ENCODE measurements at places on chromosomes 5 and 9. TPM values are rescaled to one million over a fixed set of nuclear protein-coding genes. Genes with fewer than 3 reads are reported as not detected.

DNA sequence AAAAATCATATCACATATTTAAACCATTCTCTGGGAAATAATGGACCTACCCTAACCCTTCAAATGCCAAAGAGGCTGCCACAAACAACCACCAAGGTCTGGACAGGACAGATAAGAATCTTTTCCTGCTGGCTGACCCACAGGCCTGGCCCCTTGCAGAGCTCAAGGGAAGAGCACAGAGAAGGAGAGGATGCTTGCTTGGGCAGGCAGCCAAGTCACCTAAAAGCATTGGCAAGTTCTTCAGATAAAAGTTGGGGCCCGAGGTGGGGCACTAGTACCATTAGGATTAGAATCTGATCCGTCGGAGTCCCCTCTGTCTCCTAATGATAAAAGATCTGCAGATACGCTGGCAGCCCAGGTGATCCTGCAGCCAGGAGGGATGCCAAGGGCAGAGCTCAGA is 176.6 kb downstream of the GABBR2 start:
- DNase-seq, result no peak

DNA sequence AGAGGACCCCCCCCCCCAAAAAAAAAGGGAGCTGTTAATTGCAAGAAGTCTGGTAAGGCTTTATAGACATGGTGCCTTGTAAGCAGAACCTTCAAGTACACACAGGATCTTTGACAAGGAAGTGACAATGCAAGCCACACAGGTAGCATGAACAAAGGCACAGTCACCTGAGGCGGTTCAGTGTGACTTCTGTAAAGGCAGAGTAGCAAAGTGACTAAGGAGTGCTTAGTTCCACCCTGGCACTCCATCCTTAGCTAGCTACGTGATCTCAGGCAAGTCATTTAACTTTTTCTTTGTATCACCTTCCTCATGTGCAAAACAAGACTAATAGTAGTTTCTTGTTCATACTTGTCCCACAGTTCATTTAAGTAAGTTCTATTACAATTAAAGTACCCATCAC is 282.0 kb downstream of the PRELID2 start:
- no peak for DNase-seq

Gene RAI14
- polyA plus RNA-seq, result 87.4 TPM

Gene OR2K2
- polyA plus RNA-seq, result not detected

DNA sequence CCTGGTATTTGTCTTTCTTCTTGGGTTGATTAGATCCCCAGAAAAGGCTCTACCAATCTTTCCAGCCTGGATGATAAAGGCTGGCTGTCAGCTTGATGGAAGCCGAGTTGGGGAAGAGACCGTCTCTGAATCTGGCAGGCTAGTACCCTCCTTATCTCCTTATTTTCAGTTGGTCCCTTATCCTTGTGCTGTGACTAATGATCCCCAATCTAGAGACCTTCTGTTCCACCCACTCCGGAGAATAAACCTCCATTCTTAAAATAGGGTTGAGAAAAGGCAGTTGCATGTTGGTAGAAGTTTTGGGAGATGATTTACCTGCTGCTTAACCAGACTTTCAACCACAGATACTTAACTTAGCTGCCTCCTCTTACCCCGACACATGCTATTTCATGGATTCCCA is 52.3 kb downstream of the PRKACG start:
- no peak for DNase-seq

DNA sequence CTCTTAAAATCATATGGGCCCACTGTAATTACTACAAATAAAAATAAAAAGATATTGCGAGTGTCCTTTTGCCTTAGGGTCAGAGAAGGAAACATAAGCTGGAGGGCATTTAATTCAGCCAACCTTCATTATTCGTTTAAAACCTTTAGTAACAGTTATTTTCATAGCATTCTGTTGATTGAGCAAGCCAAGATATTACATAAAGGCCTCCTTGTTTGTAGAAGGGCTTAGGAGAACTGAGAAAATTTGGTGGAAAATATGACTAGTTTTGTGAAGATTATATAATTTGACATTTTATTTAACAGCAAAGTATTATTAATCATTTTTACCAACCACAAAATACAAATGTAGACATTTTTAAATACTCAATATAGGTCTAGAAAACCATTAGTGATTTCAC is 62.2 kb downstream of the COX7C start:
- DNase-seq, result no peak

GRCh38 chr5:170296036-170296934 is 1.3 kb downstream of the LCP2 start:
- no peak for DNase-seq

GRCh38 chr5:132263548-132264261 is 6.2 kb downstream of the PDLIM4 start:
- DNase-seq, result no peak

GRCh38 chr5:149207831-149208230 is 63.8 kb upstream of the AFAP1L1 start:
- no peak for DNase-seq

DNA sequence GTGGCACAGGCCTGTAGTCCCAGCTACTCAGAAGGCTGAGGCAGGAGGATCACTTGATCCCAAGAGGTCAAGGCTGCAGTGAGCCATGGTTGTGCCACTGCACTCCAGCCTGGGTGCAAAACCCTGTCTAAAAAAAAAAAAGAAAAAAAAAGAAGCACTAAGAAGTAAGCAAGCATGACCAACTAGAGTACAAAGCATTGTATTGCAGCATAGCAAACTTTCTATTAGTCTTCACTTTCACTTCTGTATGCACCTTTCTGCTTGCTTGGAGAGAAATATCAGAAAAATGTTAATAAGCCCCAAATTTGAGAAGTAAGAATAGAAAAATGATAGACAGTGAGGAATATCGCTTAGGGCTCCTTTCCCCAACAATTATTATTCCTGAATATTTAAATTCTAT is 497.7 kb upstream of the WWC1 start:
- no peak for DNase-seq

Measured in left renal cortex interstitium (tissue), 4 donors.